Mucosa of gallbladder (tissue), 1 donor: ENCODE measurements at places on chromosomes 11 and 22. TPM values are rescaled to one million over a fixed set of nuclear protein-coding genes. Genes with fewer than 3 reads are reported as not detected.

DNA sequence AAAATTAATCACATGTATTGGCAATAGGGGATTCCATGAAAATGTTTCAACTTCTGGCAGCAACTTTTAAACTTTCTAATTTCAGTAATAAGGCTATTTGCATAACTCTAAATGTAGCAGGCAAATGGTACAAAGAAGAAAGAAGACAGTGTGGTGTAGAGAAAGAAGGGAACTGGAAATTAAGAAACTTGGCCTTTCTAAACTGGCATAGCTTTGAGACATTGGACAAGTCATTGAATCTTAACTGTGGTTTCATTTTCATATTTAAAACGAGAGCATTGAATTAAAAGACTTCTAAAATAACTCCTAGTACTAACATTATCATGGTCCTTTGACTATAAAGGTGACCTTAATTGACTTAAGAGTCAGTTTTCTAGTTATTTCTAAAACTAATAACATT is 125.0 kb downstream of the UVRAG start:
- no peak for DNase-seq

DNA sequence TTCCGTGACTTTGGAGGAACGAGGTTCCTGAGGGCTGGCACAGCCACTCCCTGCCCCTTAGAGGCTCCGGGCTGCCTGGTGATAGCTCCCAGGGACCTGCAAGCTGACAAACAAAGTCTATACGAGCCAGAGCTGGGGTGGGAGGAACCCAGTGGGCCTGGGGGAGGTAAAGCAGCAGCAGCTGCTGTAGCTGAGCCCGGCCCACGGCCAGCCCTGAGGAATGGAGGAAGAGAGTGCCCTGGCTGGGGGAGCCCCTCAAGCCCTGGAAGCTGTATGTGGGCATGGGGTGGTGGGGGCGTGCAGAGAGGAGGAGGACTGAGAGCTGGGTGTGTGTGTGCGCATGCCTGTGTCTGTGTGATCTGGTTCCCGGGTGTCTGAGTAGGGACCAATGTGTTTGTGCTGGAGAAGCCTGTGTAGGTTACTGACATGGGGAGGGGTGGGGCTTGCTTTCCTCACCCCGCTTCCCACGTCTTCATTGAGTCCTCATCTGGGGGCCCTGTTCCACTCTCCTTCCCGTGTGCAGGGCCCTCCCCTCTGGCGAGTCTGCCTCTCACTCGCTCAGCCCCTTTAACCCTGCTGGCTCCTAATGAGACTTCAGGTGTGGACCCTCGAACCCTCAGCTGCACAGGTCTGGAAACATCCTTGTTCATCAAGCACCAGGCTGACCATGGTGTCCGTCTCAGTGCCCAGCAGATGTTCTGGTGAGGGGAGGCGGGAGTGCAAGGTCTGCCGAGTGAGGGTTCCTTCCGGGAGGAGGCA is 10.8 kb downstream of the ST3GAL4 start:
- DNase-seq = no peak

DNA sequence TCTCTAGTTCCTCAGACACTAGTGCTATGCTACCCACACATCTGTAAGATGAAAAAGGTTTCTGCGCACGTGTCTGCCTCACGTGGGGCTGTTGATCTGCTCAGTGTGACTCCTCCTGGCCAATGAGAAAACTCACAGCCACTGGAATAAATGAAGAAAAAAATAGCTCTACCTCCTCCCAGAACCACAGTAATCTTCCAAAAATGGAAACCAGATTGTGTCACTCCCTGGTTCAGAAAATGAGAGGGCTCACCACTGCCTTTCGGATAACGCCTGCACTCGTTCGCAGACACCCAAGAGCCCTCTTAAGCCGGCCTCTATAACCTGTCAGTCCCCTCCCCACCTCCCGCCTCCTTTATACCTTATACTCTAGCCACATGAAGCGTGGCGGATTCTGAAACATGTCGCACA is 5.1 kb downstream of the APBB1 start:
- no peak for DNase-seq

Gene TRIM44
- 69.8 TPM for total RNA-seq
